ENCODE measurements at places on chromosomes 7 and 10.

GRCh38 chr10:6124666-6125065 is 35.8 kb downstream of the RBM17 start:
- no peak for DNase-seq

- no peak for DNase-seq
Observed at GRCh38 chr7:82376739-82377138, 66.8 kb downstream of the CACNA2D1 start.

DNA sequence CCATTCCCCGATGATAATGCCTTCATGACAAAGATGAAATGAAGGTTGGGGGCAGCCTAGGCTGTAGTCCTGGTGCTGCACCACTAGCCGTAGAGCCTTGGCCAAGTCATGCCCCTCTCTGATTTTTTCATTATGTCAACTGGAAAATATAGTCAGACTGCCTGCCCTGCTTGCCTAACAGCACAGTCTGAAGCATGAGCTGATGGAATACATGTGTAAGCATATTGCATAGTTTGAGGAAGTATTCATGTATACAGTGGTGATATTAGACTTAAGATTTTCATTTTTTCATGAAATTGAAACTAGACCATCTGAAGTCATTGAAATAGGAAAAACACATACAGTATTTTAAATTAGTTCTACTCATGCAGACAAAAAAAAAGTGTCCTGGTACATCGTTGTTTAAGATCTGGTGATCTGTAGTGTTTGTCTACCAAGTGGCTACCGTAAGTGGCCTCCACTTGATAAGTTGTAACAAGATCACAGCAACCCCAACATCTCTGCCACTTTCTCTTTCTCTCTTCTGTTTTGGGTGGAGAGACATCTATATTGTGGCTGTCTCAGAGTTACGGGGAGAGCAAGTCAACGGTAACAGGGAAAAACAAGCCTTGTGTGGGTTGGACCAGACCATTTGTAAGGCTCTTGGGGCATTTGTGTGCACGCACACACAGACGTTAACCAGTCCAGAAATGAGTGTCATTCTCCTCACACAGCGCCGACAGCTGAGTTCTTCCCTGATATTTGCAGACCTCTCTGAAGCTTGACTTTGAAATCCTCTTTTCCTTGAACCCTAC is 716.6 kb upstream of the GALNT17 start:
- no peak for DNase-seq

GRCh38 chr10:3573498-3573897 is 211.5 kb downstream of the KLF6 start:
- no peak for DNase-seq

DNA sequence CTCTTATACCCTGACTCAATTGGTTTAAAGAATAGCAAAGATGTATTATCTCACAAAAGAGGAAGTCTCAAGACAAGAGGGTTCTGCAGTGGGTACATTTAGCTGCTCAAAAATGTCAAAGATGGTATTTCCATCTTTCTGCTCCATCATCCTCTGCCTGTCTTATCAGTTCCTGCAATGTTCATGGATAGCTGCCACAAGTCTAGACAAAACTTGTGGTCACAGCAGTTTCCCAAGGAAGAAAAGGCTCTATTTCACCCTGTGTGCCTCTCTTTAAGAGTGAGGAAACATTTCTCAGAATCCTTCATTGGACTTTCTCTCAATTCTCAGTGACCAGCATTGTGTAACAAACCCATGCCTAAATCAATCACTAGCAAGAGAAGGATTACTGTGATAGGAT is 634.2 kb upstream of the AUTS2 start:
- DNase-seq = peak; percentile 30

GRCh38 chr7:44959433-44959951 is 19.3 kb downstream of the MYO1G start:
- DNase-seq = no peak

DNA sequence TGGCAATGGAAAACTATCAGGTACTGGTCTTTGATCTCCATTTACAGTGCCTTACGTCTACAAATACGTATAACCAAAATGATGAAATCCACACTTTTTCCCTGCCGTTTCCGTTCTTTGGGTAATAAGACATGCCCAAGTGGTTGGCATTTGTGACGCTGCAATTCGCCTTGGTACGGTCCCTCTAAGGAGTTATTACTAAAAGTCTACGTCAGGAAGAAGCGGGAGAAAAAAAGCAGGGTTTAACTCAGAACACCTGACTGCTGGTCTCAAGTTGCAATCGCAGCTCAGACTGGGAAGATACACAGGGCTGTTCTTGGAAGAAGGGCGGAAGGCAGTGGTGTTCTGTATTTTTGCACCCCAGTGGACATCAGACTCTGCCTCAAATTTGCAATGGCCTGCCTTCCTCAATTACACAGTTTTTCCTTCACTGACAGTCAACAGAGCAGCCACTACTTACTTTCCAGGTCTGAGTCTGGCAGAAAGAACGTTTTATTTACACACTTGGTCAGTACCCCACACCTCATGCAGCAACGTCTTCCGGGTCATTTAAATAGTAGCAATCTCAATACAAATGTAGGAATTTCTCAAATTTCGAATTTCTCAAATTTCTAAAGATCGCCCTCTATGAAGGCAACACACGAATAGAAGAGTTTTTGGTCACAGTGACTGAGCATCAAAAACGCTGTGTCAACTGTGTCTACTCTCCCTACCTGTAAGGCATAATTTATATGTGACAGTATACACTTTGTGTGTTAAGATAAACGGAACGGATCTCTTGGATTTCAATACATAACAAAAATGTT is 2.1 kb downstream of the BAIAP2L1 start:
- no peak for DNase-seq

- DNase-seq = no peak
Observed at GRCh38 chr10:126777714-126778113, 107.2 kb upstream of the C10orf90 start.

DNA sequence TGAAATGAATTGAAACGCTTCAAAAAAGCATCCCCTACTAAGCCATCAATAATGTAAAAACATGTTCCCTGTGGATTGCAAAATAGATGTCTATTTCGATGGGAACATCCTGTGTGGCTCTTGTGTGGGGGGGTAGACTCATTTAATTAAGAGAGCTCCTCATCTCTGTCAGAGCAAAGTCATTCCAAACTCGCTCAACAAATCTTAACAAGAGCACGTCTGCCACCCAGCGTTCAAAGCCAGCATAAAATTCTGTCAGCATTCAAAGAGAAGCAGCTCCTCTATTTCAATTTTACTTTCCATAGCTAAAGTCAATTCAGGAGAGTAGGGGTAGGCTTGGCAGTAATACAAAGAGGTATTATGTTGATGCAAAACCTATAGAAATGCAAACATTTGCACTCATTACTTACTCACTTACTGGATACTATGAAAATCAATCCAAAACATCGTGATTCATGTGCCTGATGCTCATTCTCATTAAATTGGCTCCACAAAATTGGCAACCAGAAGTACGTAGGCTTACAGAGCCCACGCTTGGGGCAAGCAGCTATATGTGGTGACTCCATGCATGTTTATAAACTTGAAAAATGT is 114.9 kb downstream of the IPMK start:
- no peak for DNase-seq

DNA sequence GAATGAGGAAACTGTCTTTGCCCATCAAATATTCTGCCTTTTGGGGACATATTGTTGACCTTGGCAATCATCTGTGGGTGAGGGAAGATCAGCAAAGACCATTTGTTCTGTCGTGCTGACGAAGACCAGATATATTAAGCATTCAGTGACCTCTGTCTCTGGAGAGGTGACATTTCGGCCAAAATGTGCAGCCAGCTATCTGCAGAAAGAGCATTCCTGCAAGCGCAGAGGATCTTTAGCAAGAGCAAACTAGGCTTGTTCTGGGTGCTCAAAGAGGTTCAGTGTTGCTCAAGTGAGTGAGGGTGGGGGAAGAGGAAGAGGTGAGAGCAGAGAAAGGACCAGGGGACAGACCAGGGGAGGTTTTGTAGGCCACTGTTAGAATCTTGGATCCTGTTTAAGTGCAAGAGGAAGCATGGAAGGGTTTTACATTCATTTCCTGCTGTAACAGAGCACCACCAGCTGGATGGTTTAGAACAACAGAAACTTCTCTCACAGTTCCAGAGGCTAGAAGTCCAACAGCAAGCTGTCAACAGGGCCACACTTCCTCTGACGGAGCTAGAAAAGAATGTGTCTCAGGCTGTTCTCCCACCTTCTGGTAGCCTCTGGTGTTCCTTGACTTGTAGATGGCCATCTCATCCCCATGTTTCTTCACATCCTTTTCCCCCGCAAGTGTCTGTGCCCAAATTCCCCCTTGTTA is 11.2 kb downstream of the C10orf120 start:
- no peak for DNase-seq

- DNase-seq = peak; percentile 10
Observed at GRCh38 chr10:7915923-7916536, 97.7 kb downstream of the TAF3 start.

DNA sequence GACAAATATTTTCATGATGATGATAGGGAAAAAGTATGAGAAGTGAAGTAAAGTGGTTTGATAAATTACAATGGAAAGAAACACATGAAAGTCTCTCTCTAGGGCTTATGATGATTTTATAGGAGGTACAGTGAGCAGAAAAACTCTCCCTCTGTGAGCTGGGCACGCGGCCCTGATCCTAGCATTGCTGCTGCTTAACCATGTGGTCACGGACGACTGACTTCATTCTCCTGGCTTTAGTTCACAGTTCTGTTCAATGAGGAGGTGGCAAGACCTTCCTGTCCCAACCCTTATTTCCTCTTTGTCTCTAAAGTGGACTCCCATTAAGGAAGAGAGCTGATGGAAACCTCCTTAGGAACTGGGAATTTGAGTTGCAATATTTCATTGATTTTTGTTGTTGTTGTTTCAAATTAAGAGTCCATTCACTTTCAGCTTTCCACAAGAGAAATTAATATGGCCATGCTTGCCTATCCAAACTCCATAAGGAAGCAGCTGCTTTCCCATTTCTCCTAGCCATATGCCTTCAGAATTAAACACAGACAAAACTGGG is 8.2 kb upstream of the PON3 start:
- no peak for DNase-seq

GRCh38 chr10:17576768-17577167 is 40.4 kb downstream of the HACD1 start:
- DNase-seq = no peak

DNA sequence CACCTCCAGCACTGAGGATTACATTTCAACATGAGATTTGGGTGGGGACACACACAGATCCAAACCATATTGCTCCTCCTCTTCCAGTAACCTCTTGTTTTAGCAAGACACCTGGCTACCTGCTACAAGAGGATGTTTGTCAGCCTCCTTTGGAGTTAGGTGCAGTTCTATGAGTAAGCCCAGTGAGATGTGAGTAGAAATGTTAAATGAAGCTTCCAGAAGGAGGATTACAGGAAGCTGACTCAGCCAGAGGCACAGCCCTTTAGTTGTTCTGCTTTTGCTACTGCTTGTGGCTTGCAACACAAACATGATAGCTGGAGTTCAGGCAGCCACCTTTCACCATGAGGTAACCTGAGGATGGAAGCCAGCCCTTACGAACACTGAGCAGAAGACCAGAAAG is 382.7 kb upstream of the RNF32 start:
- DNase-seq = no peak

GRCh38 chr10:76874176-76874575 is 763.4 kb downstream of the KCNMA1 start:
- no peak for DNase-seq

DNA sequence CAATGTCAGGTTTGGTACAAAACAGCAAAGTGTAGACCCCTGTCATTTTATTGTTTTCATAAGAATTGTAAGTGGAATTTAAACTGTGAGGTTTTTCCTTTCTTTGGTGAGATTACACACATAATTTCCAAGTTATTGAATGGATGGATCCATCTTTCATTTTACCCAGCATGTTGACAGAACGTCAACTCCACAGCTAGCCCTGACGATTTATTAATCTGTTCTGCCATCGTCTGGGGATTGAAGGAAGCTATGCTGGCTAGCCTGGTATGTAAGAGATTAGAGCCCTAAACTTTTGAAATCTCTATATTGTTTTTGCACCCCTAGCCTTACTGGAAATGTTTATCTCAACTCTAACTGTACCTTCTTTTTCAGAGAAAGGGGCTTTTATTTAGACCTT is 8.6 kb downstream of the WNT16 start:
- DNase-seq = peak; percentile 28

DNA sequence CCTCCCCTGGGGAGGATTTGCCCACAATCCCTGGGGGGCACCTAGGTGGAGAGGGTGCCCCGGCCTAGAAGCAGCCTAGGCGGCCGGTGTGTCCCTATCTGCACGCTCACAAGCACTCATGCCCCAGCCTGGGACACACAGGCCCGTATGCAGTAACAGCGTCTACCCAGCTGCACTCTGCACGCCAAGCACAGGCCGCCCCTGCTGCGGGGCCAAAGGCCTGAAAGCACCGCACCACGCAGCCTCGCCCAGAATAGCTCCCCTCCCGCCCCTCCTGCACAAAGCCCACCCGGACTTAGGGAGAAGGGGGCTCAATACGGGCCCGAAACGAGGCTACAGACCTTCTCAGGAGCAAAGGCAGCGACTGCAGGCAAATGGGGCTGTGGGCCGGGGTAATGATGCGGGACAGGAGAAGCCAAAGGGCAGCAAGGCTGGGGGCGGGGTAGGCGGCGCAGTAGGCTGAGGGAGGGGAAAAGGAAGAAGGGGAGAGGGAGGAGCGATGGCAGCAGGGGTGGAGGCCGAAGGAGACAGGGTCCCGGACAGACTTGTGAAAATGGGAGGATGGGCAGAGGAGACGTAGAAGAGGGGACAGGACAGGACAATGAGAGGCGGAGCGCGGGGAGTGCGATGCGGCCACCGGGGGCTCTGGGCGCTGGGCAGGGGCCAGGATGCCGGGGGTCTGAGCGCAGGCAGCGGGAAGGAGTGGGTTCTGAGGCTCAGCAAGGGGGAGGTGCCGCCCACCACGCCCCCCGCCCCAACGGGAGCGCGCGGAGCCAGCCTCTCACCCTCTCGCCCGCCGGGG is 544 bp downstream of the GPRIN2 start:
- no peak for DNase-seq

DNA sequence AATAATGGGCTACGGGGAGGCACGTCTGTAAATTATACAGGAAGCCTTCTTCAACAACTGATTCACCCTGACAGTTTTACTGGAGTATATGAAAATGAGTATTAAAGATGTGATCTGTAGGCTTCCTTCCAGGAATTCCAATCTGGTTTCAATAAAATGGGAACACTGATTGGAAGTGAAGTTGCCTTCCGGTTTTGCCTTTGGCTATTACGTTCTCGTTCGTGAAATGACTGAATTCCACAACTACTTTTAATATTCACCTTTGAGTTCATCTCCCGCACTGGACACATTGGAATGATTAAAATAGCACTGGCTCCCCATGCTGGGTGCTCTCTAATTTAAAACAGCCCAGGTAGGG is 350.1 kb upstream of the MKI67 start:
- DNase-seq = no peak
